ENCODE measurements at places on chromosomes 4 and X.

DNA sequence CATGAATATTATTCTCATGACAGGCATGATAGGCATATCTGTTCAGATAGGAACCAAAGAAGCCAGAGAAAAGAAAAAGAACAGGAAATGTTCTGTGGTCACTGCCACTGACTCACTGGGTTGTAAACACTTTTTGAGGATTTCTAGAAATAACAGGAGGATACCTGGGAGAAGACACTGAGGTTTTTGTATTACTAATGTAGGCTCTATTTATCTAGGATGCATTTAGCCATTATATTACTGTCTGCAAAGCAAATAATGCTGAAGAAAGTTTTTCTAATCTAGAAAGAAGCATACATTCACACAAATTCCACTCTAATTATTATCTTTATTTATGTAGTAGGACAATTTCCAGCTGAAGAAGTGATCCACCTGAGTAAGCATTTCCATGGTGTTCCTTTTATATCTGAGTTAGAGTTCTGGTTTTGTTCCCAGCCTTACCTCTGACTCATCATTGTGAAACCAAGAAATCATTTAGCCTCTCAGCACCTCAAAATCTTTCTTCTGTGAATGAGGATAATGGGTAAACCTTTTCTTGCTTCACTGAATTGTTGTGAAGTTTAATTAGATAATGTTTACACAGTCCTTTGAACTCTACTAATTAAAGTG is 40.2 kb upstream of the EPGN start:
- peak; percentile 82 for DNase-seq

- no peak for DNase-seq
Observed at GRCh38 chr4:22762548-22762947, 69.8 kb downstream of the GBA3 start.

DNA sequence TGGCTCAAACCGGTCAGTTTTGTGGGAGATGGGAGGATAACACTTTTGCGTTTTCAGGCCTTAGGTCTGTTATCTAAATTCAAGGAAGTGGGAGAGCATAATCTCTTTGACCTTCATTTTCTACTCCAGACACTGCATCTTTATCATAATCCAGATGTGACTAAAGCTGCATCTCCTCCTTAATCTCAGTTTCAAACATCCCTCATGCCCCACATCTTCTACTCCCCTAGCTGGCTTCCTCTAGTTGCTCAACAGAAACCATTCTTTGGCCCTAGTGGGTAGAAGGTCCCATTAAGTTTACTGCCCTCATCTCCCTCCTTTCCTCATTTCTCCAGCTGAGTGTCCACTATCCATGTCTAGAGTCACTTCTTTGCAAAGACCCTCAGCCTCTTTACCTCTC is 18.8 kb upstream of the RASL11B start:
- DNase-seq: no peak

- DNase-seq: no peak
Observed at GRCh38 chrX:134254511-134254910, 17.5 kb downstream of the CCDC160 start.

GRCh38 chr4:45661893-45662292 is 462.0 kb downstream of the GABRG1 start:
- DNase-seq: no peak

- DNase-seq: no peak
Observed at GRCh38 chrX:53939127-53939526, 105.1 kb downstream of the PHF8 start.

DNA sequence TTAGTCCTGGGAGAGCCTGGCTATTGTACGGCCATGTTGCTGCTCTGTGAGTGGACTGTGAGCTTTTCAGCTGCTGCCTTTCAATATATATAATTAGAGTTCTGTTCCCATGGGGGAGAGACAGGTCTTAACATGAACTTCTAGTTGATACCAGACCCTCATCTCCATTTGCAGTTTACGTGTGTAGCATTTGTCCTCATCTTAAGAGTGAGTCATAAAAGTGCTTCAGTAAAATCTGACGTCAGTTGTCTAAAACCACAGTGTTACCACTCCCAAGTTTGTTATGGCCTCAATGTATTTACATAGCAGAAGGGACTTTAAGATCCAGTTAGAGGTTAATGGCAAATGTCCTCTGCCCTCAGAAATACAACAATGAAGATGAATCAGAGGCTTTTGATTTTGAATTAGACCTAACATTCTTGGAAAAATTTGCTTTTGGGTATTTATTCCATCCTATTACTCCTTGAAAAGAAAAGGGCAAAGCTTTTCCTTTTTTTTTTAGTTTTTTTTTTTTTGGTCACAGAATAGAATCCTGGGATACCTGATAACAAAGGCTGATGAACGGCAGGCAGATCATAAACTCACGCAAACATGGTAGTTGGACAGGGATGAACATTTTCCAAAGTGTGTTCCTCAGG is 38.6 kb downstream of the PHOX2B start:
- DNase-seq: peak; percentile 54

DNA sequence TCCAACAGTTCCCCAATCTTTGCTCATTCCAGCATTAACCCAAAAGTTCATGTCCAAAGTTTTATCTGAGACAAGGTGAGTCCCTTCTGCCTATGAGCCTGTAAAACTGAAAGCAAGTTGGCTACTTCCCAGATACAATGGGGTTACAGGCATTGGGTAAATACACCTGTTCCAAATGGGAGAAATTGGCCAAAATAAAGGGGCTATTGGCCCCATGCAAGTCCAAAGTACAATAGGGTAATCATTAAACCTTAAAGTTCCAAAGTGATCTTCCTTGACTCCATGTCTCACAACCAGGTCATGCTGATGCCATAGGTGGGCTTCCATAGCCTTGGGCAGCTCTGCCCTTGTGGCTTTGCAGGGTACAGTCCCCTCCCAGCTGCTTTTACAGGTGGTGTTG is 511.7 kb upstream of the KLHL4 start:
- no peak for DNase-seq

DNA sequence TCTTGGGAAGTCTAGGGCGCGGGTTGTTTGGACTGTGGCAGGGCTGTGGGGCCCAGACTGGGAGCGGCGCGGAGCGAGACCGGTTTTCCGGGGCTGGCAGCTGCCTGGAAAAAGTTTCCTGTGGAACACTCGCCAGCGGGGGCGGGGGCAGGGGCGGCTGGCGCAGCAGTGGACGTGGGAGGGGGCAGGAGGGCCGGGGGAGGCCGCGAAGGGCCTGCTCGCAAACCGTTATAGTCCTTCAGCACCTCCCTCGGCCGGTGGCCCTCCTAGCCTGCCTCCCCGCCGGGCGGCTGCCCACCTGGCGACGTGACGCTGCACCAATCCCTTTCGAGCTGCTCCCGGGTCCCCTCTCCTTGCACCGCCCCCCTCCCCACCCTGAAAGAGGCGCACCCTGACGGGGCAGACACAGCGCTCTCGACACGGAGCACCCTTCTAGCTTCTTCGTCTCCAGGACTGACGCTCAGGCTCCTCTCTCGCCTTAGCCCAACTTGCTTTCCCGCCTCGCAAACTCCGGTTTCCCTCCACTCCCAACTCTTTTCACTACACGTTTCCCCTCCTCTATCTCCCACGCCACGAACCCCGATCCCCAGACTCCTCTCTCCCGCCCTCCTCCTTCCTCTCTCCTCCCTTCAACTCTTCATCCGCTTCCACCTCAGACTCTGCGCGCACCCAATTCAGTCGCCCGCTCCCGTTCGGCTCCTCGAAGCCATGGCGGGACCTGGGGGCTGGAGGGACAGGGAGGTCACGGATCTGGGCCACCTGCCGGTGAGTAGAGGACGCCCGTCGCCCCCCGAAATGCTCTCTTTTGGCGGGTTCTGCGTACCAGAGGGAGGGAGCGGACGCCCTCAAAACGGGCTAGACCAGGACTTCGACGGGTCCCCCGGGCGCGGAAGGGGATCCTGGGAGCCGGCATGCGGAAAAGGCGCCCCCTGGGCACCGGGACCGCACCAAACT is at the start of gene NRK:
Gene NRK, plus strand, starts transcription at position 402 of the 954 bp plus-strand sequence. Its CDS starts 307 bp downstream, at position 709.
- no peak for DNase-seq

- peak; percentile 20 for DNase-seq
Observed at GRCh38 chr4:186887291-186887700, 163.6 kb upstream of the FAT1 start.

- DNase-seq: peak; percentile 9
Observed at GRCh38 chr4:3136454-3136853, 62.0 kb downstream of the HTT start.

DNA sequence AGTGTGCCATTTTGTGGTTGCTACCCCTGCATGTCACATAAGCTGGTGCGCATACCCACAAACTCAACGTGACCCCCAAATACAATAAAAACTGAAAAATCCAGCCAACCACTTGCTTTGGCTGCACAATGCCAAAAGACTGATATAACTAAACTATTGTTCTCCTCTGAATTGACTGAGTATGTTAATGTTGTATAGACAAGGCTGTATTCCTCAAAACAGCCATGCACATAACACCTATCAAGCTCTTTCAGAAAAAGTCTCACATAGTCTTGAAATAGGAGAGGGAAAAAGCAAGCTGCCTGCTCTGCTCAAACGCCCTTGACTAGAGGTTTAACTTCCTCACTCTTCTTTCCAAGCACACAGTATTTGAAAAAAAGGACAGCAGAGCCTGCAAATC is 126.4 kb upstream of the NOCT start:
- no peak for DNase-seq

DNA sequence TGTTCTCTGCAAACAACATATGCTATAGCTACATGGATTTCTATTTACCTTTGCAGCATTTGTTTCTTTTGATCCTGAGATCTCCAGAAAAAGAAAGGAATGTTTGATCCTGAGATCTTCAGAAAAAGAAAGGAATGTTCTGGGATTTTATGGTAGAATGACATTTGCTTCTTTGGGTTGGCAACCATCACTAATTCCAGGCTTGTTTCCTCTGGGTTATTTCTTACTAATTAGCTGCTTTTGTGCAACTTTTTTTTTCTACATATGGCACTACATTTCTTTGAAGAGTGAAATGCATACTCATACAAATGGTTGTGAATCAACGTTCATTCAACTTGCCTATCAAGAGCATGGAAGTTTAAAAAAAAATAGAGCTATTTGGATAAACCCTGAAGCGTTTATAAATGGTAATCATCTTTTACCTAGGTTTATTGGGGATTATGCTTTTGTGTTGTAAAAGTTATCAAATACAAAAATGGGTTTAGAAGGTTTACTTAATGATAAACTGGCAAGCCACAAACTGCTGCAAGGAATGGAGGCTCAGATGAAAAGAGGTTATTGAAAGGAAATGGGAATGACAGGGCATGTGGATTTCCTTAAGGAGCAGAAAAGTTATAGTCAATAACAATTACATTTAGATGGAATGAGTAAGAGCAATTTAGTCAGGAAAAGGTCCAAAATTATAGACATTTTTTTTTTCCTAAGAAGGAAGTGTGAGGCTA is 95.6 kb upstream of the PCDH18 start:
- DNase-seq: no peak

- DNase-seq: no peak
Observed at GRCh38 chrX:97766501-97767095, 882.9 kb downstream of the RPA4 start.

GRCh38 chrX:118637997-118638396 is 89.4 kb upstream of the IL13RA1 start:
- DNase-seq: no peak

DNA sequence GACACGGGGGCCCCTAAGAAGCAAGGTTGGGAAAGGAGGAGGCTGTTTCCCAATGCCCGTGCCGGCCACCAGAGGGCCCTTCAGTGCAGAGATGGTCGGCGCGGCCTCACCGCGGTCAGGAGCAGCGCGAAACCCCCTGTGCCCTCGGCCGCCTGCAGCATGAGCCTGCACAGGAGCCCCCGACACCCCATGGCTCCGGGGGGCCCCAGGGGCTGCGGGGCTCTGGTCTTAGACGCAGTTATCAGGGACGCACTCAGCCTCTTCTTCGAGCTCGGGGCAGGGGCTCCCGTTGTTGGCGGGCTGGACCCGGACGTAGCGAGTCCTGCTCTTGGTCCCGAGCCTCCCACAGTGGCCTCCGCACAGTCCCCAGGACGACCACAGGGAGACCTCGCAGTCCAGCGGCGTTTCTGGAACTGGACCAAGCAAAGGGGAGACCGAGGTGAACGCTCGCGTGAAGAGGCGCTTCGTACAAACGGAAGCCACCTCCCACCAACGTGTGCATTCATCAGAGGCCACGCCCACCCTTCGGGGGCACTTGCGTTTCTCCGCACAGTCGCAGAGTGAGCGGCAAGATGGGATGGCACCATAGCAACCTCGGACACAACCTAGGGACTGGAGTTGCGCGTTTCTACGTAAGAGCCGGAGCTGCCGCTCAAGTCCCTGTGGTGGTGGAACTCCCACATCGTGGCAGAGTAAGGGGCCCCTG is 5.0 kb downstream of the SPON2 start:
- peak; percentile 46 for DNase-seq

GRCh38 chr4:98614662-98615061 is 43.7 kb downstream of the TSPAN5 start:
- DNase-seq: no peak

DNA sequence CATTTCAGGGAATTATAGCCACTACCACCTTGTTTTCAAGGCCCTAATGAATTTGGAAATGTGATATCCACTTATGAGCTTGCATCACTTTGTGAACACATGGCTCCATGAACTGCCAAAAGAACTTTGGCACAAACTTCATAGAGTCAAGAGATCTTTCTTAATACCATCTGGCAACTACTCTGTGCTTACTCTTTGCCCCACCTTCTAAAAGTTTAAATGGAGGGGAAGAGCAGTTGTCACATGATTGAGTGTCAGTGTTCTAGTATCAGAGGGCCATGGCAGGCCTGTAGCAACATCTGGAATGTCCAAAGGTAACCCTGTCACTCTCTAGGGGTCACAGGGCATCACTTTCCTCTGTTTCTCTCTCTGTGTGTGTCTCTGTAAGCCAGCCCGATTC is 2.6 kb upstream of the ADH1B start:
- no peak for DNase-seq

DNA sequence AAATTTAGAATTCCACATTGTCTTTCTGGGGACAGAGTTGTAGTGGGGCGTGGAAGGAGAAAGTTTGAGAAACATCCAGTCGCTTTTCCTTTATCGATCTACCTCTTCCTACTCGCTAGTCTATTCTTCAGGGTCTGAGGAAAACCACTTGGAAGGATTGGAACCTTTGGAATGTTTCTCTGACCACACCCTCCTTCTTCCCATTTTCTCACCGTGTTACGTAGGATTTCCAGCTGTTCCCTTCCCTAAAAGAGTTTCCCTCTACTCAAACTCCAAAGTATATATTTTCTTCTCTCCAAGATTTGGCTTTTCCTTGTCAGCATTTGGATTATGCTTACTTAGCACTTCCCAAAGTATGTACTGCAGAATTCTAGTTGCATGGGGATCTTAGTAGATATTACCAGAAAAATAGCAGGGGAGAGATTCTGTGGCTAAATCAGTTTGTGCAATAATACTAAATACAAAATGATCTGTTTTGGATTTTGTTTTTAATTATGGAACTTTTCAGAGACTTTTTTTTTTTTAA is 4.9 kb downstream of the ENPEP start:
- no peak for DNase-seq

DNA sequence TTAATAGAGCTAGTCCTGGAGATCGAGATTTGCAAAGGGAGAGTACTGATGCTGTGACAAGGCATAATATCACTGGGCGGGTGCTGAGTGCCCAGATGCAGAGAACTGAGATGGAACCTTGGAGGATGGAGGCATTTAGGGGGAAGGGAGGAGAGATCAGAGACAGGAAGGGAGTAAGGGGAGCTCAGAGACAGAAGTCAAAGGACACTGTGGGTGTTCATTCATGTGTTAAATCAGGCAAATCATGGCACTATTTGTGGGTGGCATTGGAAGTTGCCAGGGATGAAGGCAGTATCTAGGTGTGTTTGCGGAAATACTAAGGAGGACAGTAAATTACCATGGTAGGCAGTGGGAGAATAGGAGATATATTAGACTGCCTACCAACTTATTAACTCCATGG is 135.0 kb downstream of the RBM46 start:
- no peak for DNase-seq

GRCh38 chr4:85419103-85419502 is 55.8 kb upstream of the ARHGAP24 start:
- DNase-seq: no peak
